ENCODE measurements at places on chromosomes 13 and 19. TPM values are rescaled to one million over a fixed set of nuclear protein-coding genes. Genes with fewer than 3 reads are reported as not detected.

DNA sequence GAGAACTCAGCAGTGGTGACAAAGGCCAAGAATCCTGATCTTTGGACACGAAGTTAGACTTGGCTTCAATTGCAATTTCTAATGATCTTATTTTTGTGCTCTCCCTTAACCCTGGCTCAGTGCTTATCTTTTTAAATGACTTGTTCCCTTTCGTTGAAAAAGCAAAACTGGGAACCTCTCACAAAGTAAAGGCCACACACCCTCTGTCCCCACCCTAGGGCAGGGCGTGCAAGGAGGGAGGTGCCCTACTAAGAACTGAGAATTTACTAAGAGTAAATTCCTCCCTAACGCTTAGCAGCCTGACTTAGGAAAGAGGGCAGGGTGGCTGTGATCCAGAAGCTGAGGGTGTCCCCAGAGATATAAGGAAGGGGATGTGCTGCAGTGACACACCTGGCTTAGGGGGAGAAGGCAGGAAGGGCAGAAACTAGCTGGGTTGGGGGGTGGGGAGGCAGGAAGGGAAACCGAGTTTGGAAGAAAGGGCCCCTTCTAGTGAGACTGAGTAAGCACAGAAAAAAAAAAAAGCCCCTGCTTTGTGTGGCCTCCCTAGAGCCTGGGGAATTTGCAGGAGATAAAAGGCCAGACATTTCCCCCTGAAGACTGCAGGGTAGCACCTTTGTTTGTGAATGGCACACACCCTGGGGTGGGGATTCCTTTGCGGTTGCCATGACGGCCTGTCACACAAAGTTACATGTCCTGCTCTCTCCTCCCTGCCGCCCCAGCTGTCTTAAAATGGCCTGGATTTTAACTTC, 435.1 kb downstream of the EFNB2 start:
- DNase-seq, result no peak

Gene PSG4
- total RNA-seq, result not detected

GRCh38 chr13:41085961-41086585, 24.8 kb downstream of the WBP4 start:
- no peak for DNase-seq

- no peak for DNase-seq
Observed at GRCh38 chr19:51274049-51274770, 23.3 kb downstream of the SIGLECL1 start.
